H1 (cell line): ENCODE measurements at places on chromosomes 12 and 14.

- DNase-seq: no peak
These were observed 231.9 kb downstream of the C12orf75 start for GRCh38 chr12:105562199-105562971.

GRCh38 chr12:99332936-99333591 lies 314.5 kb upstream of the GARIN6 start:
- no peak for DNase-seq

DNA sequence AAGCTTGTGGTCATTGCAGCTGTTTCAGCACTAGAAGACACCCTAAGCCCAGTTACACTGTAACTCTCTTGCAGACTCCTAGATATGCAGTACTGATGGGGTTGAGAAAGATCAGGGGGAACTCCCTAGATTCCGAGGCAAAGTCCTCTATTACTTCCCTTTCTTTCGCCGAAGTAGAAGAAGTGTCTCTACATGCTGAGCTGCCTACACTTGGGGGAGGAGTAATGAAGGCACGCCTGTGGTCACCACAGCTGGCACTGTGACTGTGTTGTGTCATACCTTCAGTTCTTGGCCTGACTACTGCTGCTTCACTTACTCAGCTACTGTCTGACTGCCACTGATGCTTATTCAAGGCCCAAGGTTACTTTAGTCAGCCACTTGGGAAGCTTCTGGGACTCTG lies 35.1 kb upstream of the RPL10L start:
- DNase-seq: no peak

DNA sequence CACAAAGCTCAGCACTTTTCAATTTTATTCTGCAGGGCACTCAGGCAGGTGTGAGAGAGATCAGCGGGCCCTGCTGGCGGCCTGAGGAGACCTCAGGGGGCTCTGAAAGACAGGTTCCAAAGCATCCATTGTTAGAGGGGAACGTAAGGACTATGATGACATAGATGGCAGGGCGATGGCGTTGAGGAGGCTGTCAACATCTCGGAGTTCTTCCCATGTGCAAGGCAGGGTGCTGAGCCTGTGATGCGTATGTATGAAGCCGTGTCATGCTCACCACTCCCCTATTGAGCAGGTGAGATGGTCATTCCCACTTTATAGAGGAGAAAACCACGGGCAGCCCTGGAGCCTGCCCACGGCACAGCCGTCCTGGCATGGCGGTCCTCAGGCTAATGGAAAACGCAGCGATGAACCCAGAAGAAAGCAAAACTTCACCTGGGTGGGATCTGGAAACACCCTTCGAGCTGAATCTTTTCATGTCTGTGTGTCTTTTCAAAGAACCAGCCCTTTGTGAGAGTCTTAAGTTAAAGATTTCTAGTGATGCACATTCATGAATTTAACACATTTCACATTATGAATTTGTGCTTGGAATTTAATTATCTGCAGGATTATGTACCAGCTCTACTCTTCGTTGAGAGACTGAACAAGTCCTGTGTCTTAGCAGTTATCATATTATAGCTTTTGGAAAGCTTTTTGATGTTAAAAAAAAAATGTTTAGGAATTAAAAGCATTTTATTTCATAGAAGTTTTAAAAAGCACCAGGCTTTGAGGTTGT lies 64.7 kb downstream of the RIMBP2 start:
- no peak for DNase-seq

- no peak for DNase-seq
These were observed 54.7 kb downstream of the CPM start for GRCh38 chr12:68878283-68878682.

- no peak for DNase-seq
These were observed 16.4 kb upstream of the MIA2 start for GRCh38 chr14:39217214-39217879.

- no peak for DNase-seq
These were observed 125.5 kb upstream of the FAR2 start for GRCh38 chr12:29023436-29024076.

DNA sequence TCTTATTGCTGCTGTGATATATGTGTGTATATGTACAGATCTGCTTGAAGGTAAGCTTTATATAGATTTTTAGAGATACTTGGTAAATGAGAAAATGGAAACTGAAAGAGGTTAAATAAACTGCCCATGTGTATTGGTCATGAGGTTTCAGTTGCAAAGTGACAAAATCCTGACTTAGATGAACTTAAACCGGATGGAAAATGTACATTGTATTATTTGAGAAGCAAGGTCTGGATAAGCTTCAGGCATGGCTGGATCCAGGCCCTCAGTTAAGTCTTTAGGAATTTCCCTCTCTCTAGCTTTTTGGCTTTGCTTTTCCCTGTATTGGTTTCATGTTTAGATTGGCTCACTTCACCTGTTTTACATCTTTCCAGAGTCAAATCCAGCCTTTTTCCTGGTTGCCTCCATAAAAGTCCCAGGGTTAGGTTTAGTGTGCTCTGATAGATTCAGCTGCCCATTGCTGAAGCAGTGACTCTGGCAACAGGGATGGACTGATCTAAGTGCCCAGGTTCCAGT lies 21.0 kb upstream of the MAP1LC3B2 start:
- DNase-seq: no peak

DNA sequence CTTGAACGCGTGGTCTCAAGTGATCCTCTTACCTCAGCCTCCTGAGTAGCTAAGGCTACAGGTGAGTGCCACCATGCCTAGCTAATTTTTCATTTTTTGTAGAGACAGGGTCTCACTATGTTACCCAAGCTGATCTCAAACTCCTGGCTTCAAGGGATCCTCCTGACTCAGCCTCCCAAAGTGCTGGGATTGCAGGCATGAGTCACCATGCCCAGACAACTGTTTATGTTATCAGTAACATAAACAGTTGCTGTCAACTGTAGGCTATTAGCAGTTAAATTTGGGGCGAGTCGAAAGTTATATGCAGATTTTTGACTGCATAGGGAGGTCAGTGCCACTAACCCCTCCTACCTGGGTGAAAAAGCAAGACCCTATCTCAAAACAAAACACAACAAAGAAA lies 26.2 kb upstream of the LRRK2 start:
- DNase-seq: no peak

- DNase-seq: no peak
These were observed 38.5 kb upstream of the SLCO1C1 start for GRCh38 chr12:20656600-20656999.

DNA sequence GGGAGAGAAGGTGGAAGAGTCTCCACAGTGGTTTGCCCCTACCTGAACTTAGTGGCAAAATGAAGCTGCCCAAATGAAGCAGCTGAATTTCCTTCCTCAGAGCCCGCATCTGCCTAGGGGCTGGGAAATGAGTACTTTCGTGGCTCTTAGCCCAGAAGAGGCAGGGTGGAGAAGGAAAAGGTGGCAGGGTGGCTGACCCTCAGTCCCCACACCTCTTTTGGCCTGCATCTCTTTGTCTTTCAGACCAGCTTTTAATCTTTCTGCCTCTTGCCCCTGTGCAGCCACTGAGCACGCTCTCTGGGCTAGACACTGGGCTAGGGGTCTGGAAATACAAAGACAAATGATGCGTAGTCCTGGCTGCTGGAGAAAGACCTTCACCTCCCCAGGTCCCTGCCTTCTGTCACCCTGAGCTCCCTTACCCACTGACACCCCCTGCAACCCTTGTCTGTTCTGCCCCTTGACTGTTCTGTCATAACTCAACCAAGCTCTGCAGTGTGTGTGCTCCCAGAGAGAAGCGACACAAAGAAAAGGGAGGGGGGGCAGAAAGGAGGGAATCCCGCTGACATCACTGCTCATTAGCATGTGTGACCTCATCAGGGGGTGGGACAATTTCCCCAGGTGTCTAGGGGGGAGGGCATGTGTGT lies 371 bp upstream of the REM2 start:
- DNase-seq: peak; percentile 64

GRCh38 chr12:75750716-75751306 lies 239.4 kb upstream of the KRR1 start:
- no peak for DNase-seq

DNA sequence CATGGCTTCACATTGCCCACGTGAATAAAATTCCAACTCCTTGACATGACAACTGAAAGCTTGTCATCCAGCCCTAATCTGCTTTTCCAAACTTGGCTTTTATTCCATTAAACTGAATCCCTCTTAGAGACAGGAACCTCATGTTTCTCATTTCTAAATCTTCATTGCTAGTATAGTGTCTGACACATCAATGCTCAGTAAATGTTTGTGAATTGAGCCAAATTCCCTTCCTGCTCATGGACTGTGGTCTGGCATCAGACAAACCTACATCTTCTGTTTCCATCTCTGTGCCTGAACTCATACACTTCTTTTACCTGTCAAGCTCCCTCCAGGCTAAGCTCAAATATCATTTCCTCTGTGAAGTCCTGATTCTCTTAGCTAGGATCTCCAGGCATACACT lies 4.3 kb upstream of the FKBP11 start:
- no peak for DNase-seq

GRCh38 chr12:53652366-53652765 lies 23.5 kb downstream of the ATP5MC2 start:
- DNase-seq: no peak
